Right forelimb (tissue), 1 donor: ENCODE measurements at places on chromosomes 7 and 10.

GRCh38 chr7:84123965-84124547 is 70.5 kb downstream of the SEMA3A start:
- no peak for DNase-seq

DNA sequence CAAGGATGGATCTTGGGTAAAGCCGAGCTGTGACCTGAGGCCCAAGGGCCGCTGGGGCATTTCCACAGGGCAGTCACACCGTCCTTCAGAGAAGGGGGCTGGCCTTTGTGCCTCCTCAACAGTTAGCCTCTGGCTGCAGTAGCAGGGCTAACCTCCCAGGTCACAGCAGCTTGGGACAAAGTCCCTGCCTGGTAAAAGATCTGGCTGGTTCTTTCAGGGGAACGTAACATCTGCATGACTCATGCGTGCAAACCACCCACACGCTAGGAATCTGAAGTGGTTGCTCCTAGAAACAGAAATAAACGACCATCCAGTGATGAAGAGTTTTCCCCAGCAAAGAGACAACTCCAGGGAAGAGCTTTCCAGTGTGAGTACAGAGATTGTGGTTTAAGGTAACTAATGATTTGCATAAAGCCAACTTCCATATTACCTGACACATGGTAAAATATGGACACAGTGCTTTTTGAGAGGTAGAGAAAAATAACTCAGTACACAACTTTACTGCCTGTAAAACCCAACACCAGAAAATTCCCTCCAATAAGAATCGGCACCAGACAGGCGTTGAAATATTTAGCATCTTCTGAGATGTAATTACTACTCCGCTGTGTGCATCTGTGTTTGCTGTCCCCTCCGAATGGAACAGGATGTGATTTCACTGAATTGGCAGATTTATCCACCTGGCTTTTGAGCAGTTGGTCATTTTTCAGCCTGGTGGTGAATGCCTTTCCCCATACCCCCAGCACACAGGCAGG is 84.9 kb upstream of the ADRB1 start:
- DNase-seq: no peak

GRCh38 chr7:110534241-110534931 is 556.5 kb upstream of the LRRN3 start:
- DNase-seq: no peak

DNA sequence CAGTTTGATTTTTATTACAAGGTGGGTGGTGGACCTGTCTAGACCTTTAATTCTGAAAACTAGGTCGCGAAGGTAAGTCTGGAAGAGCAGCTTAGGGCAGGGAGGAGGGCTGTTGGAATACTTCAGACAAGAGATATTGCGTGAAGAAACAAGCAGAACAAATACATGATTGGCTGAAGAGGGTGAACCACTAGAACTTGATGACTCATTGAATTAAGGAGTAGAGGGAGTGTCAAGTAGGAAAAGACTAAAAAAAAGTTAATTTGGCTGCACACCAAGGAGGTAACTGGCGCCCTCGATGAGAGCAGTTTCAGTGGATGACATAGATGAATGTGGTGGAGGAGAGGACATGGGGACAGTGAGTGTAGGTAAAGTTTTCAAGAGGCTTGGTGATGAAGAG is 41.3 kb downstream of the WNT2 start:
- DNase-seq: no peak

DNA sequence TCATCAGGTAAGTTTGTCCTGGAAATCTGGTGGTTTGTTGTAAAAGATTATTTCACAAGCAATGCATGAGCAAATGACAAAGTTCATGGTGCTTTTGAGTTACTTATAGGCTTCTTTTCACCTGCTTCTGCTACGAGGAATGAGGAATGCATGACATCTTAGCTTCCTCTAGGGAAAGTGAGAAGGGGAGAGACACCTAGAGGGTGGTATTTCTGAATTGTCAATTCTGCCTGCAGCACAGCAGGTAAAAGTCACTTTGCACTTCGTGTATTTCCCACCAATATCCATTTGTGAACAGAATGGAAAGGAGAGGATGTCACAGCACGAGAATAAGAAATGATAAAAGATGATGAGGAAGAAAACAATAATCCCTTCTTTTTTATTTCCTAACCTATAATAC is 153.4 kb upstream of the FEZF1 start:
- no peak for DNase-seq

DNA sequence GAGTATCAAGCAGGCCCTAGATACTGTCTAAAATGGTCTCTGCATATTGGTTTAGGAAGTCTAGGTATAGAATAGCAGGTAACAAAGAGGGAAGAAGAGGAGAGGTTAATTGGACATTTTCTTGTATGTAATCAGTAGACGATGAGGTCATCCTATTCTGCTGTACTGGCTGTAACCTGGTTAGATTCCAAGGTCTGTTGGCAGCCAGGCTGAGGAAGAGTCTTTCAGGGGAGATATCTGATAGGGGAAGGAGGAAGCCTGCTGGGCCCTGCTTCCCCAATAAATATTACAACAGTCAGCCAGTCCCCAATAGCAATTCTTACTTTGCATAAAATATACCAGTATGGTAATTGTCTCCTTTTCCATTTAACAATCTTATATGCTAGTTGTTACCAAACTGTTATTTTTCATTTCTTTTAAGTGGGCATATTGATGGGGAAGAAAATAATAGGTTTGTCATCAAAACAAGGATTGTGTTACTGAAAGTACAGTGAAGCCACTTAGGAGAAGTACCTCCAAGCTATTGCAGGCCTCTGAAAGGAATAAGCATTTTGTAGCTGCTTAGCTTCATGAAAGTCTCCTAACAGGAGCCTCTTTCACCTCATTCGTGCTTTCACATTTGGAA is 186.4 kb downstream of the LRRC4 start:
- no peak for DNase-seq

DNA sequence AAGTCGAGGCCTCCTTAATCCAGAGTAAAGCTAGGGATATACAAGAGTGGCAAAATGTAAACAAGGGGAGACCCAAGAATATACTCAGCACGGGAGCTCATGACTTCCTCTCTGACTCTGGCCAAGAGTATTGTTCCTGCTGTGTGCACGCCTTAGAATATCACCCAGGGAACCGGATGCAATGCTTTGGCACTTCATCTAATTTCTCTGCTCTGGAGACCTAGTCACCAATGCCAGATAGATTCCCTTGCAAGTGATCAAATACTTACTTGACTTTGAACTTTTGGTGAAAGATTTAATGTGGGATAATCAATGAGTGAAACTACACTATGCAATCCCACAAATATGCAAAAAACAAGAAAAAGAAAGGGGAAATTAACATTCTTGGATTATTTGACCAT is 695.5 kb downstream of the INHBA start:
- no peak for DNase-seq

- DNase-seq: no peak
Measured at GRCh38 chr7:21999896-22000295, 54.2 kb upstream of the CDCA7L start.

- DNase-seq: peak; percentile 80
Measured at GRCh38 chr10:113454341-113455061, 98.4 kb upstream of the HABP2 start.
